ENCODE measurements at places on chromosomes 3 and 15.
A peak's percentile ranks its signal among the peaks of the same experiment; 100 is the strongest.

GRCh38 chr15:69758810-69759790 is 306.5 kb downstream of the RPLP1 start:
- DNase-seq = peak; percentile 33

GRCh38 chr3:126023390-126023789 is 54.4 kb downstream of the ROPN1B start:
- DNase-seq = no peak

GRCh38 chr3:33826688-33827087 is 28.3 kb downstream of the PDCD6IP start:
- DNase-seq = no peak

DNA sequence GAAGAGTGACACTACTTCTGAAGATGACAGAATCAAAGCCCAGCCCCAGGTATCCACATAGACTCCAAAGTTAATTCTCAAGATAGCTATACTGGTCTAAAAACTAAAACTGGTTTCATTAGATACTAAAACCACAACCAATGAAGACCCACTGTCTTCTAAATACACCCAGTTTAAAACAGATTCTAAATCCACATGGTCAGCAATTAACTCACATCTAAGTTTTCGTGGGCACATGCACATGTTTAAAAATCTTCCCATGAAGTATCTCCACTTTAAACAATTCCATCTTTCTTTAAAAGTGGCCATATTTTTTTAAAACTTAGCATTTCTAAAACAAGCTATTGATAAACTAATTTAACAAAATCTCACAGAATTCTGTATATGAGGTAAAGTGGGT is 63.1 kb downstream of the GPR160 start:
- DNase-seq = no peak

DNA sequence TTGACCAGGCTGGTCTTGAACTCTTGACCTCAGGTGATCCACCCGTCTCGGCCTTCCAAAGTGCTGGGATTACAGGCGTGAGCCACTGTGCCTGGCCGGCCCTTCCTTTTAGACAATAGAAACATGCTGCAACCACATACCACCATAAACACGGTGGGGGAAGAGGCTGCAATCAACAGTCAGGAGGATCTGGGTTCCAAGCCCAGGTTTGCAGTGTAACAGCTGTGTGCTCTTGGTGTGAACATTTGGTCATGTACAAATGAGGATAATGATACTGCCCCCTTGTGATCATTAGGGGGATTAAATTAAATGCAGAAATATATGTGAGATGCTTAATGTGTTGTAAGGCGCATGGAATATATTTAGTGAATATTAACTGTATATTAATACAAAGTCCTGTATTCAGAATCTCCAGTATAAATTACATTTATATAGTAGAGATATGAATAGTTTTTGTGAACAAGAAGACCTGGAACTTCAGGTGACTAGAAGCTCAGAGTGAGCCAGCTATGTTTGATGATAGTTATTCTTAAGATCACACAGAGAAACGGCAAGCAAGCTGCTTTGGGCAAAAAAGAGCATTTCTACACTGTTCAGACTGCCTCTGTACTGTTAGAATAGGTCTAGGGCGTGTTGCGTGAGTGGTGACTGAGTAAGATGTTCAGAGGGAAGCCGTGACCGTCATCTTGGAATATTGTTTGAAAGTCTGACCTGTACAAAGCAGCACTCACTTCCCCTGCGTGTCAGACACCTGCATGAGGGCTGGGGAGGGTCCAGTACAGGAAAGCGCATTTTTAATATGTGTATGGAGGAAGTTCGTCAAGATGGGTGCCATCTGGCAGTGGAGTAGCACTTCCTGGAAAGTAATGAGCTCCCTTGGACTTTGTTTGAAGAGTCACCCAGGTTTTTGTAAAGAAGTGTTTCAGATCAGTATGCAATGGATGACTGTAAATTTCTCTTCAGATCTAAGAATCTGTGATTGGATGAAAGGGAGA is 125.8 kb downstream of the PGPEP1L start:
- peak; percentile 67 for DNase-seq

- DNase-seq = no peak
These were observed 13.2 kb upstream of the CNTN6 start for GRCh38 chr3:1079662-1080061.

- DNase-seq = no peak
These were observed 28.3 kb downstream of the LRRC2 start for GRCh38 chr3:46537779-46538178.

DNA sequence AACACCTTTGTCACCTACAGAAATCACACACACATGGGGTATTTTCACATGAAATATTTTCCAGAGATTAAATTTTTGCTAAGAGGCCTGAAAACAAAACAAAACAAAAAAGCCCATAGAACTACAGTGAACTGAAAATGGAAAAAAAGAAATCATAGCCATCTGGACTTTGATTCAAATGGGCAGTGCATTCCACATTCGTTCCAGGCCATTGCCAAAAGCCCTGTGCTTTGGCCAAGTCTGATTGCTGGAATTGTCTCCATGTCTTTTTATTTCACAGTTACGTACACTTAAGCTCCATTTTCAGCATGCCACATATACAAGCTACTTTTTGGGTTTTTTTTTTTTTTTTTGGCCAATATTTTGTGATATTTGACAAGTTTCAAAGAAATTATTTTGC is 47.1 kb downstream of the TFG start:
- no peak for DNase-seq

- DNase-seq = no peak
These were observed 55.8 kb downstream of the ADCY5 start for GRCh38 chr3:123392871-123393620.

DNA sequence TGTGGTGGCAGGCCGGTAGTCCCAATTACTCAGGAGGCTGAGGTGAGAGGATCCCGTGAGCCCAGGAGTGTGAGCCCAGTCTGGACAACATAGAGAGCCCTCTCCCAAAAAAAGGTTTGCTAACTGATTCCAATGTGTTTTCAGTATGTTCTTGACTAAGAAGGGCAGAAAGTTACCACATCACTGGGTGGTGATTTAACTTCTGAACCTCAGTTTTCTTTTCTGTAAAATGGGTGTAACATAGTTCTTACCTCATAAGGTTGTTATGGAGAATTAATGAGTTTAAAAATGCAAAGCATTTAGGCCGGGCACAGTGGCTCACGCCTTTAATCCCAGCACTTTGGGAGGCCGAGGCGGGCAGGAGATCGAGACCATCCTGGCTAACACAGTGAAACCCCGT is 28.5 kb upstream of the RAF1 start:
- DNase-seq = no peak

- peak; percentile 50 for DNase-seq
These were observed 1.6 kb downstream of the SKOR1 start for GRCh38 chr15:67826717-67827561.

DNA sequence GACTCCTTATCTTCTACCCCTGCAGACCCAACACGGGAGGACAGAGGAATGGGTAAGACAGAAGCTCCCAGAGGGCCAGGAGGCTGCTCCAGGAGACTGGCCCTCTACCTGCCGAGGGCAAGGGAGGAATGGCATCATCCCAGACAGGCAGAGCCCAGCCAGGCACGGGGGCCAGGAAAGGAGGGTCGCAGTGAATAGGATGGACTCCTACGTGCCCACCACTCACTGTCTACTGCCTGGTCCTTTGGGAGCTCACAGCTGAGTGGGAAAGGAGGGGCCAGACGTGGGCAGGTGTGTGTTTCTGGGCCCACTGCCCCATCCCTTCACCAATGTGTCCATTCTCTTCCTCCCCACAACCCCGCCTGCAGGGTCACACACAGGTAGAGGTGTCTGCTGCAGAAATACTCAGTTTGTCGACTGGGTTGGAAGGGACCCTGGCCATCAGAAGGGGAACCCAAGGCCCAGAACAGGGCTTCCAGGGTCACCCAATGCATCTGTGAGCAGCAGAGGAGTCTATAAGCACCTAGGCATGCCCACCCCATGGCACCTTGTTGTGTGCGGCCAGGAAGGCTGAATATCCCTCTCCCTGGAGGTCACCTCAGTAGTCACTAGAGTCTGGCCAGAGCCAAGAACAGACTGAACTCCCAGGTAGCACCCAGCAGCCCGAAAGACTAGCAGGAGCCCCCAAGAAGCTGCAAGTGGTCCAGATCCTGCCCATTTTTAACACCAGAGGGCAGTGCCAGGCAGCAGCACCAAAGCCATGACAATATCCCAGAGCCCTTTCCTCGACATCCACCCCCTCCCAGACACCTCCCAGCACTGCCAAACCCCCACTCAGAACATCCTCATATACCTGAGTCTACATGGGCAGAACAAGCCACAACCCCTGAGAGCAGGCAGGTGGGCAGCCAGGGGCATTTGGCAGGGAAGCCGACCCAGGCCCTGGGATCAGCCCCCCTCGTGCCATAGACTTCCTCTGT is 24.0 kb downstream of the TKT start:
- no peak for DNase-seq

- DNase-seq = no peak
These were observed 15.1 kb downstream of the SLC6A20 start for GRCh38 chr3:45781271-45781670.

DNA sequence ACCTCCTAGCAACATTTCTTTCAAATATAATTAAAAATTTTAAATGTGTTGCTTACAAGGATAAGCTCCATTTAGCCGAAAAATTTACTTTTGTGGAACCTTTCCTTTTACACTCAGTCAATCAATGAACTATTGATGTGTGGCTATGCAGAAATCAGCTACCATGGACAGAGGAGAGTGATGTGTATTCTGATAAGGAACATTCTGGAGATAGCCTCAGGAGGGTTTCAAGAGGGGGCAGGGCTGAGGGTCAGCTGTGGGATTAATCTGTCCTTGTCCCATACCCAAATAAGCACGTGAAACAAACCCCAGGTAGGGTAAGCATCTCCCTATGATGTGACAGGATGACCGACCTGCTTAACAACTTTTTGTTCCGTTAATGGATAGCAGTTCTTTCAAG is 192.6 kb upstream of the PROK2 start:
- DNase-seq = no peak

DNA sequence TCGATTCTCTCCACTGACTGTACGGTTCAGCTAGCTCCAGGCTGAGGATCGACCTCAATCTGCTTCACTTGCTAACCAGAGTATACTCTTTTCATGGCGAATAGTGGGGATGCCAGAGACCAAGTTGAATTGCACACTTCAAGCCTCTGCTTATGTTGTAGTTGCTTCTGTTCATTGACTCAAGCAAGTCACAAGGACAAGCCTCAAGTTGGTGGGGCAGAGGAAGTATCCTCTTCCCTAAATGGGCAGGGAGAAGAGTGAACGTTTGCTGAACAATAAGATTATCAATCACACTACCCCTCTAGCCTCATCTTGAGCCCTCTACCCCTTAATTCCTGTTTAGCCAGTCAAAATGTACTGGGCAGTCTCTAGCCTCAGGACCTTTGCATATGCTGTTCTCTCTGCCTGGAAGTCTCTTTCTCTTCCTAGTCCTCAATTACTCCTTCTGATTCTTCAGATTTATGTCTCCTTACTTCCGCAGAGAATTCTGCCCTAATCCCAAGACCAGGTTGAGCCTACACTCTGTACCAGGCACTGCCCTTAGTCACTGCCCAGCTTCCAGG is 390.4 kb upstream of the PROK2 start:
- no peak for DNase-seq

DNA sequence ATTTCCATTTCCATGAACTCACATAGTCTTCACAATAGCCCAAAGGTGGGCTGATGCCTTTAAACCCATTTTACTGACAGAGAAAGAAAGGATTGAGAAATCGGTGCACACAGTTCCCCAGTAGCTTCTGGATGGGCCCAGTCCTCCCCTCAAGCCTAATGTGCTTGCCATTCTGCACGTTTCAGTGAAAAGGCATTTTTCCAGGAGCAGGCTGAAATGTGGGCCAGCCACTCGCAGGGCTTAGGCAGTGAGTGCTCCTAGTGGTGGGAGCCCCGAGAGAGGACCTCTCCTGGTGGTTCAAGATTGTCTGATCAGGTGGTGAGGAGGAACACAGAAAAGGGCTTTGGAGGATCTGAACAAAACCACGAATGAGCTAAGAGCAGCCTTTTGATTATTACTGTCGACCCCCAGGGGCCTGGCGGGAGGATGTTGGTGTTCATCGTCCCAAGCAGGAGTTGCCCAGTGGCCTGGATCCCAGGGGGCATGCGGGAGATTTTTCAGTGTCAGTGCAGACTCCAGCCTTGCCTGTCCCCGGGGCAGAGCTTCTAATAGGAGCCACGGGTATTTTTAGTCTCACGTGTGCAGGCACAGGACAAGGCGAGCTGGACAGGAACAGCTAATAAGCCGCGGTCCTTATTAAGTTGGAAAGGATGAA is 8.7 kb upstream of the KY start:
- no peak for DNase-seq

DNA sequence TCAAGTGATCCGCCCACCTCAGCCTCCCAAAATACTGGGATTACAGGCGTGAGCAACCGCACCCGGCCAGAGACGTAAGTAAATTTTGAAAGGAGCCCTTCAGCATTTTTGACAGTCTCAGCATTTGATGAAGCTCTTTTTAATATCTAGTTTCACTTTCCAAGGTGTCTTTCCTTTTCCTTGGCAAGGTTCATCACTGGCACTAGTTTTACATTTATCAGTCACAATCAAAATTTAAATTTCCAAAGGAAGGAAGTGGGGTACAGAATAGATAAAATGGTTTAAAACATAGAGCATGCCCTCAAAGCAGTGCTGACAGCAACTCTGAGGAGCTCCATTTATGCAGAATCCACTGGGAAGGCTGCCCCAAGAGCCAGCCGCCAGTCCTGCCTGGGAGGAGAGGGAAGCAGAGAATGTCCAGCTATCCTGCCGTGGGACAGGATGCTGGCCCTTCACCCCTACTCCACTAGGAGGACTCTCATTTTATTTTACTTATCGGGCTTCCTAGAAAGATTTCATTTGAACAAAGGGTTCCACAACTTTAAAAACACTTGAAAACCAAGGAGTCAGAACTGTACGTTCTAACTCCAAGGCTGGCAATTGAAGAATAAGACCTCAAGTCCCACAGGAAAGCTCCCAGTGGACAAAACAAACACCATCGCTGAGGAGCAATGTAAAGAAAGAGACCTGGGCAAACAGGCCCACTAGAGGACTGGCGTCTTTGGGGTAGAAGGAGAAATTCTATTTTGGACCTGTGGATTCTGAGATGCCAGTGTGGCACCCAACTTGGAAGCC is 9.9 kb downstream of the SFMBT1 start:
- no peak for DNase-seq

DNA sequence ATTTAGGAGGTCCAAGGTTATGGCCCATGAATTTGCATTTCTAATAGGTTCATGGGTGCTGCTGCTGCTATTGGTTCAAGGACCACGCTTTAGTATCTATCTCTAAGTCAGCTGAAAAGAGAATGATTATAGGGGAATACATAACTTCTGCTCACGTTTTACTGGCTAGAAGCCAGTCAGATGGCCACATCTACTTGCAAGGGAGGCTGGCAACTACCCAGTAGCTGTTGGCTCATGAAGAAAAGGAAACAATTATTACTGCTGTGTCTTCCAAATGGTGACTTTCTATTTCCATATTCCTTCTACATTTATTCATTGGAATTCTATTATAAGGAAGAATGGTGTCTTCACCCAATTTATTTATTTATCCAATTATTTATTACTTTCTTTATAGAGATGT is 54.2 kb downstream of the SLC25A36 start:
- no peak for DNase-seq

DNA sequence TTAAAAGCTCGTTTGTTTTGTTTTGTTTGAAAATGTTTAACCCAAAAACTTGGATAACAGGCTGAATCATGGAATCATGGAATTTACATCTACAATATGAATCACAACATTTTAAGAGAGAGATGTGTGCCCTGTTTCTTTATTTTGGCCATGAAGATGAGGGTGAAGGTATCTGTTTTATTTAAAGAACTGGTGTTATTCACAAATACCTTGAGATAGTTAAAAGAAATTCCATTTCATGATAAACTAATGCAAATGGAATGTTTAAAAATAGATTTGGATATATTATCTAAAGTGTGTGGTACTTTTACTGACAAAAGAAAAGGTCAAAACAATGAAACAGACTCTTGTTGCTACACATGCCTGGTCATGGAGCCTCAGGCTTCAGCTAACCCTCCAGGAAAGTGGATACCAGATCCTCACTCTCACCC is 486.0 kb upstream of the CFAP20DC start:
- no peak for DNase-seq
